ENCODE measurements at places on chromosomes 7 and 10.
A peak's percentile ranks its signal among the peaks of the same experiment; 100 is the strongest.

- DNase-seq = no peak
These were observed 152.8 kb downstream of the SVIL start for GRCh38 chr10:29481906-29482440.

DNA sequence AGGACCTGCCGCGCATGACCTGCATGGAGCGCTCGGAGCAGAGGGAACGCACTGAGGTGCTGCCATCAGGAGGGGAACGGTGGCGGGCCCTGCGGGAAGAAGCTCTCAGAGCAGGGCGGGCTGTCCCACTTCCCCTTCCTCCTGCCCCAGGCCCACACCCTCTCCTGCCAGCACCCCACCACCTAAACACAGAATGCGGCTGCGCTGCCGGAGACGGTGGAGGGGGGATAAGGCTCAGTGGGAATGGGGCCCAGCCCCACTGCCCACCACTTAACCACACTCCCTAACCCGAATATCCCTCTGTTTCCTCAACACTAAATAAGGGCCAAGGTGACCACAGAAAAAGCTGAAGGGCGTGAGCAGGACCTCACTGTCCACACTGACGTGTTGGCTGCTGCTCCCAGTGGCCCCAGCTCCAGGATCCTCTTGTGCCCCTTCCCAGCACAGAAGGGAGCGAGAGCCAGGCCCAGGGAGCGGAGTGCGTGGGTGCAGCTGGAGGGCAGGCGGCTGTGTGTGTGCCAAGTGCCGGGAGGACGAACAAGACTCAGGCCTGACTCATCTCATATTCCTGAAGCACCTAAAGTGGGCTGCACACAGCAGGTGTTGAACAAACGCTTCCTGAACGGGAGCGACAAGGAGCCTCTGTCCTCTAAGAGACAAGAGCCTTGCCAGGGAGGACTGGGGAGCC, 116.8 kb downstream of the MAD1L1 start:
- DNase-seq = no peak

DNA sequence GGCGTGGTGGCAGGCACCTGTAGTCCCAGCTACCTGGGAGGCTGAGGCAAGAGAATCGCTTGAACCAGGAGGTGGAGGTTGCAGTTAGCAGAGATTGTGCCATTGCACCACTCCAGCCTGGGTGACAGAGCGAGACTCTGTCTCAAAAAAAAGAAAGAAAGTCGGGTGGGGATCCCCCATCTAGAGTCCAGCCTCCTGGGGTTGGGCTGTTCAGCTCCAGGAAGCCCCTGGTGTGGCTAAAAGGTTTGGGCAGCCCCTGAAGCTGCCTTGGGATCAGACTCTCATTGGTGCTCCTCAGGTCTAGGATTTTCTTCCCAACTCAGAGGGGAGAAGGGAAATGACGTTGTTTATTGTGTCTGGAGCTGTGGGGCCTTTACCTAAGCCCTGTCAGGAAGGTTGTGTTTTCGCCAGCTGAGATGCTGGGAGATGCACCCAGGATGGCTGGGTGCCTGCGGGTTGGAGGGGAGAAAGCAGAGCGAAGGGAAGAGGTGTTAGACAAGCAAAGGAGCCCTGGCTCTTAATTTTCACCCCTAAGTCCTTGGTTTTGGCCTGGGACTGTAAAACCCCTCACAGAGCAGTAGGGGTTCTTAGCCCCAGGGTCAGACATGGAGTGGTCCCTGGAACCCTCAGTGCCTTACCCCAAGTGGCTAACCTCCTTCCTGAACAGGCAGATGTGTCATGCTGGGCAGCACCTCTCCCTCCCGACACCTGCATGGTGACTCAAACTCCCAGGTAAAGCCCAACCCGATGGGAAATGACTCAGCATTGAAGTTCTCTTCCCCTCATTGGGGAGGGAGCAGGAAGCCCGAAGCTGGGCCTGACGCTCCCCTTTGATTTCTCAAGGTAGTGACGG, 21.1 kb downstream of the PLAU start:
- DNase-seq = no peak

- DNase-seq = no peak
These were observed 318.5 kb downstream of the THSD7A start for GRCh38 chr7:11513460-11513859.

GRCh38 chr7:30990673-30991170, 27.0 kb downstream of the GHRHR start:
- no peak for DNase-seq

- no peak for DNase-seq
These were observed 7.5 kb upstream of the KIFBP start for GRCh38 chr10:68981074-68981473.

- no peak for DNase-seq
These were observed 84.5 kb upstream of the DYNC1I1 start for GRCh38 chr7:95687759-95688343.

- no peak for DNase-seq
These were observed 29.7 kb upstream of the PAX2 start for GRCh38 chr10:100715445-100716385.

DNA sequence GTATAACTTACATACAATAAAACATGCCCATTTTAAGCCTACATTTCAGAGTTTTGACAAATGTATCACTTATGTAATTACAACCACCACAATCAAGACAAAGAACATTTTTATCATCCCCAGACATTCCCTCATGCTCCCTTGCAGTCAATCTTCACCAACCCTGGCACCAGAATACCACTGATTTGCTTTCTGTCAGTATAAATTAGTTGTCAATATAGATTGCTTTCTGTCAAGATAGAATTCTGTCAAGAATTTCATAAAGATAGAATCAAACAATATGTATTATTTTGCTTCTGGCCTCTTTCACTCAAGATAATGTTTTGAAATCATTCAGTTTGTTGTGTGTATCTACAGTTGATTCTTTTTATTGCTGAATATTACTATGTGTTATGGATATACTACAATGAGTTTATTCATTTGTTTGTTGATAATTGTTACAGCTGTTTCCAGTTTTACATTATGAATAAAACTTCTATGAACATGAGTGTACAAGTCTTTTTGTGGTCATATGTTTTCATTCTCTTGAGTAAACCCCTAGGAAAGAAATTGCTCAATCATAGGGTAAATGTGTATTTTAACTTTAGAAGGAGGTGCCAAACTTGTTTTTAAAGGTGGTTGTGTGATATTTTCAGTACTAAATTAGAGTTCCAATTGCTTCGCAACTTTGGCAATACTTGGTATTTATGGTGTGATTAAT, 56.9 kb downstream of the IFIT5 start:
- DNase-seq = no peak

DNA sequence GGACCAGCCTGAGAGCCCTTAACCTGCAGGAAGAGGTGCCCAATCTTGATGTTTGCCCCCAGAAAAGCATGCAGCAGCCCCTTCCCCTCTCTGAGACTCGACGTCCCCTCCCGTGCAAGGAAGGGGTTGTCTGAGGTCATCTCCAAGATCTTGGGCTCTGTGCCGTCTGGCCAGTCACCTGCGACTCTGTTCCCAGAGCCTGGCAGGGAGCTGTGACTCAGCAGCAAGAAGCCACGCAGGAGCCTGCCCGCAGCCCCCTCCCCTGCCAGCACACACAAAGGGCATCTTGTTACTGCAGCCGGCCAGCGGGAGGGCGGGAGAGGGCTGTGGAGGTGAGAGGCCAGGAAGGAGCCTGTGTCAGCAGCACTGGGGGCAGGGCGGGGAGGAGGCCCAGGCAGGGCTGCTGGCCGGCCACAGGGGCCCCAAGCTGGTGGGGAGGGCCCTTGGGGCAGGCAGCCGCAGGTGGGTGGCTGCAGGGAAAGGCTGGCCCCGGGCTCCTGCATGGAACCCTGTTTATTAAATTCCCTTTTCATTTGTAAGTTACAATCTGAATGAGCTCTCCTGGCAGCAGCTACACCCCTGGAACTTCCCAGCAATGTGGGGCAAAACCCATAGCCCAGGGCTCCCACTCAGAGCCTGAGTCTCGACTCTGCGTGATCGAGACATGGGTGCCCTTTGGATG, 103.7 kb upstream of the ZMIZ1 start:
- no peak for DNase-seq

GRCh38 chr7:74494076-74494548, 40.4 kb downstream of the GTF2IRD1 start:
- DNase-seq = no peak

GRCh38 chr10:73763343-73763742, 18.5 kb upstream of the CHCHD1 start:
- DNase-seq = no peak

DNA sequence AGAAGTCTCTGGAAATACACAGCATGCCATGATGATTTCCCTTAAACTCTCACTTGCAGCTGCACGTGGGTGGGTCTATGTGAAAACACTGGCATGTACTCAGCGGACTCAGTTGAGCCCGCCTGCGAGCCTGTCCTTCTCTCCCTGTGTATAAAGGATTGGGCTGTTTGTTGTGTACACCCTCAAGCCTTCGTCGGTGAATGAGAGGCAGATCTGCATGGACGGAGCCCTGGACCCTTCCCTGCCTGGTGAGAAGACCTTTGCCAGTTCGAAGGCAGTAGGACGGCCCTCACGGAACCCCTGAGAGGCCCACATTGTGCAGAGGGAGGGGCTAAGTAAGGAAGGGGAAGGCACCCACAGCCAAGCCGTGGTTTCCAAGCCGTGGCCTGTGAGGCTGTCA, 121.2 kb downstream of the WDFY4 start:
- no peak for DNase-seq

GRCh38 chr7:107494884-107495283, 25.0 kb downstream of the GPR22 start:
- no peak for DNase-seq

GRCh38 chr7:27526131-27526530, 136.6 kb downstream of the HIBADH start:
- no peak for DNase-seq

GRCh38 chr10:118754229-118754555, 578 bp downstream of the CACUL1 start:
- peak; percentile 70 for DNase-seq

- DNase-seq = no peak
These were observed 352.1 kb downstream of the FRMD4A start for GRCh38 chr10:13978533-13979115.

- DNase-seq = no peak
These were observed 269.9 kb upstream of the MKLN1 start for GRCh38 chr7:131057794-131058070.

- no peak for DNase-seq
These were observed 52.5 kb downstream of the KLRG2 start for GRCh38 chr7:139431010-139431409.

- no peak for DNase-seq
These were observed 52.8 kb upstream of the ENO4 start for GRCh38 chr10:116796469-116796868.

DNA sequence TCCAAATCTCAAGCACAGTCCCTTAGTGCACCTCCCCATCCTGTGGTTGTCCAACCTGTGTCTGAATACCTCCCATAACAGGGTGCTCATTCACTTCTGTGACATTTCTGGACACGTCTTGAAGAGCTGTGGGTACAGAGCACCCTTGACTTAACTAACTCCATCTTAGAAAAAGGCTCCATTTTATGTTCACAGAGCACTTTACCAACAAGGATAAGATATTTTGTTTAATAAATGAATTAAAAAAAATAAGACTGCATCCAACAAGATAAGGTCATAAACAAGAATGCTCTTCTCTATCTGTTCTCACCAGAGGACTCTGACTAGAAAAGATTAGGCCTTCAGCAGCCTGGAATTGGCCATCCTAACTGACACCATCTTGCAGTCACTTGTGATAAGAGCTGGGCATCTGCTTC, 335.2 kb upstream of the ZNF32 start:
- DNase-seq = no peak

DNA sequence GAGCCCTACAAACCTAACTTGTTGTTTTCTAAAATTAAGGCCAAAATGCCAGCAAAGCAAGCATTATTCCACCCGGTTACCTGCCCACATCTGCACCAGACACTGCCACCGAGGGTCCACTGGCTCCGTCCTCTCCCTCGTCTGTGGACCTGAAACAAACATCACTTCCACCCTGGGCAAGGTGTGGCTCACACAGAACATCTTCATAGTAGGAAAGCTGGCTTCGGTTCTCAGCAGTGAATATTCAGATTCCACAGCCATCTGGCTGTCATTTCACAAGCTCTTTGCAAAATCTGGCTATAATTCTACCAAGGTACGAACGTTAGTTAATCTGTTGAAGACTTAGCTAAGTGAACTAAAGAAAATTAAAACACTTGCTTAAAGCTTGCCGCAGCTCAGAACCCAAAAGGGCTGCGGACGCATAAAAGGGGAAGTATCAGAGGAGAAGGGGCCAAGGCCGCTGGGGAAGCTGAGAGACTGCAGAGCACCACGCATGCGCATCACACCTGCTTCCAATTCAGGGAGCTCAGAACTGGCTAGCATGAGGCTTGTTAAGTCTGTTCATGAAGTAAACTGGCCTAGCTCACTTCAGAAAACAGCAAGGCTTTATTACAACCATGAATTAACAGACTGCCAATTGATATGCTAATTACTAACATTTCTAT, 46.1 kb downstream of the PTPRN2 start:
- no peak for DNase-seq

DNA sequence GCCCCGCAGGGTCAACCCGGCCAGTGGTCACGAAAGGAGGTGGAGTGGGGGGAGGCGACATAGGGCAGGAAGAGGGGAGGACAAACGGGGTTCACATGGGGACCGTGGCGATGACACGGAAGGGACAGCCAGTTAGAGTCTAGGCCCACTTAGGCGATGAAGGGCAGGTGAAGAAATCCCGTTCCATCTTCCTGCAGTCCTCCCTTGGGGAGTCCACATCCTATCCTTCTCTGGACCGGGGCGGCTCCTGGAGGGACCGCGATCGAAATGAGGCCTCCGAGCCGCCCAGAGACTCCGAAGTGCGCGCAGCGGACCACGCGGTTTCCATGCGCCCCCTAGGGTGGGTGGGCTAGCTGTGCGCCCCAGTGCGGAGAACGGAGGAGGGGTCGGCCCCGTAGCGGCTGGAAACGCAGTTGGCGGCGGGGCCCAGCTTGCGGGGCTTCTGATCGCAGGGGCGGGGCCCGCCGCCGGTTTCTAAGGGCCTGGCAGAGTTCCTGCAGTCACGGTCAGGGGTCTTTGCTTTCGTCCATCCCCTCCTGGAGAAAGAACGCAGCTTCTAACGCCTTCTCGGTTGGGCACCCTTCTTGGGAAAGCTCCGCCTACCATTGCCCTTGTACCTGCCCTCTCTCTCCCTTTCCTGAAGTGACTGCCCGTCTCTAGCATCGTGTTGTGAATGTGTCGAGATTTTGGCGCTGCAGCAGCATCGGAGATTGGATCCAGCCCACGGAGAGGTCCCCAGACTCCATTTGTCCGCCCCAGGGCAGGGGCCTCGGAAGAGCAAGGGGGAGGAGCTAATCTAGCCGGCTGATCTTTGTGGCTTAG, 17.9 kb upstream of the TMEM225B start:
- DNase-seq = peak; percentile 79
